ENCODE measurements at places on chromosomes 3 and 15.

DNA sequence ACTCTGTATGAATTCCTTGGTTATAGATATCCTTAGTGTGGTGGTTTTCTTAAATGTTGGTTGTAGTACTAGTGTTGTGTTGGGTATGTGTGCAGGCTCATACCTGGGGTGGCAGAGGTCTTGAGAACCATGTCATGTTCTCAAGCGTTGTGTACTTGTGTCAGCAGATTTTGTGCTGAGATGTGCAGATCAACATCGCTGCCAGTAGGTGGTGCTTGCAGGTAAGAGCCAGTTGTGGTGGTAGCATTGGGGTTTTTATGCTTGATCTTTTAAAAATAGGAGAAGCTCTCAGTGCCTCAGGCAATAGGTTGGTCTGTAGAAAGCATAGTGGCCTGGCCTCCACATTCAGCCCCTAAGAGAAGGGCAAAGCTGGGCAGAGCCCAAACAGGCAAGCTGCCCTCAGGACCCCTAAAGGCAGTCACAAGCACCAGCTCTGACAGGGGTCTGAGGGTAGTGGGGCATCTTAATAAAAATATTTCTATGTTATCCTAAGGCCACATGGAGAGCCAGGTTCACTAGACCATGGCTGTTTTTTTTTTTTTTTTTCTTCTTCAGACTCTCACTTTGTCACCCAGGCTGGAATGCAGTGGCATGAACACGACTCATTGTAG lies 164.0 kb downstream of the IL20RB start:
- DNase-seq: no peak
- H3K4me1 ChIP-seq: no peaks in the 10 kb centered on the region
- no peak overlapping the region for H3K27ac ChIP-seq
- no peak overlapping the region for H3K4me3 ChIP-seq
- H3K36me3 ChIP-seq: peaks cover 1% of the 10 kb centered on the region

DNA sequence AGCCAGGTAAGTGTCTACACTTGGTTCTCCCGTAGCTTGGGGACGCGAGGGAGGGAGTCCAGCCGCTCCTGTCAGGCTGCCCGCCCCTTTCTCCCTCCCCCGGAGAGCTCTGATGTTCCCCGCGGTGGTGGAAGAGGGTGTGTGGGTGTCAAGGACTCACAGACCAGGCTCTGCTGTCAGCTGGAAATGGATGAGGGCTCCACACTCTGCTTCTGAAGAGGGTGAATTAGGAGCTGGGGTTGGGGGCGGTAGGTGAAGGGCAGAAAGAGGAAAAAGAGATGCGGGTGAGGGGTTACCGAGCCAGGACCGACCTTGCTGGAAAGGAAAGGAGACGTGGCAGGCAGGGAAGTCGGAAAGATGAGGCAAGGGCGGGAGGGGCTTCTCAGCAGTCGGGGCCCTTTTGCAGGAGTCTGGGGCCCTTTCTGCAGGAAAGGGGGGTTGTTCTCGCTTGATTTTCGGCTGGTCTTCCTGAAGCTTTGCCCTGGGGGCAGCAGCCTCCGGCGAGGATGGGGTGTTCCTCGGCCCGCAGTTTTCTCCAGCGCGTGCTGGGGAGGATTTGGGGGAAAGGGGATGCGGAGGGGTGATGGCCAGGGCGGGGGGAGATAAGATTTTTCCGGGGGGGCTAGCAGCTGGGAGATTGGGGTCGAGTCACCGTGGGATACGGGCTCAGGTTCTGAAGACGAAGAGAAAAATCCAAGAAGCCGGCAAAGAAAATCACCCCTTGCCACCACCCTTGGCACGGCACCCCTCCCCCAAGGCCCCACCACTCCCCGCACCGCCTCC lies 602 bp upstream of the BAHD1 start:
- H3K36me3 ChIP-seq: peaks cover 9% of the 10 kb centered on the region
- H3K4me3 ChIP-seq: peak overlapping the region; percentile 90
- H3K27me3 ChIP-seq: peaks cover 36% of the 10 kb centered on the region

DNA sequence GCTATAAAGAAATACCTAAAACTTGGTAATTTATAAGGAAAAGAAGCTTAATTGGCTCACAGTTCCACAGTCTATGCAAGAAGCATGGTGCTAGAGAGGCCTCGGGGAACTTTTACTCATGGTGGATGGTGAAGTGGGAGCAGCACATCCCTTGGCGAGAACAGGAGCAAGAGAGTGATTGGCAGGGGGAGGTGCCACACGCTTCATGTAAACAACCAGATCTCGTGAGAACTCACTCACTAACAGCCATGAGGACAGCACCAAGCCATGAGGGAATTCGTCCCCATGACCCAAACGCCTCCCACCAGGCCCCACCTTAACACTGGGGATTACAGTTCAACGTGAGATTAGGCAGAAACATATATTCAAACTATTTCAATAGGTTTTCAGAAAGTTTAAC lies 28.0 kb downstream of the GABRB3 start:
- H3K4me3 ChIP-seq: no peak overlapping the region
- no peaks in the 10 kb centered on the region for H3K4me1 ChIP-seq
- no peaks in the 10 kb centered on the region for H3K36me3 ChIP-seq
- no peak for DNase-seq
- no peak overlapping the region for H3K27ac ChIP-seq
- no peaks in the 10 kb centered on the region for H3K27me3 ChIP-seq

DNA sequence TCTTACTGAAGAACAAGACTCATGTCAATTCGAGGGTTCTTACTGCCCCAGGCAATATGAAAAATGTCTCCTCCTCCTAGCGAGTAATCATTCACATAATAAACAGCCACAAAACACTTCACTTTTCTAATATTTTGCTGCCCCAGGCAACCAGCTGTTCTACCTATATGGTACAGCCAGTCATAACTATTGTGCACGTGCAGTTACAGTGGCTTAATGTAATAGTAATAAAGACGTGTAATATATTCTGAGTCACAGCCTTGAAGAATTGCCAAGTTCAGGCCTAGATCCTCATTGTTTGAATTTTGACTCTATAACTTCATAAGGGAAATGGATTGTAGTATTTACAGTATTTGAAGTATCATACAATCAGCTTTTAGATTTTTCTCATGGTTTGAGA lies 1250.0 kb upstream of the GBE1 start:
- no peak overlapping the region for H3K27ac ChIP-seq
- no peak overlapping the region for H3K4me3 ChIP-seq
- H3K36me3 ChIP-seq: no peaks in the 10 kb centered on the region
- H3K27me3 ChIP-seq: no peaks in the 10 kb centered on the region
- no peaks in the 10 kb centered on the region for H3K4me1 ChIP-seq
- DNase-seq: no peak

GRCh38 chr3:27545061-27545460 lies 60.9 kb upstream of the SLC4A7 start:
- no peak for DNase-seq
- no peak overlapping the region for H3K4me3 ChIP-seq
- no peaks in the 10 kb centered on the region for H3K4me1 ChIP-seq
- no peak overlapping the region for H3K27ac ChIP-seq
- no peaks in the 10 kb centered on the region for H3K36me3 ChIP-seq

GRCh38 chr15:76168237-76168984 lies 108.6 kb downstream of the TMEM266 start:
- H3K27ac ChIP-seq: no peak overlapping the region
- peaks cover 36% of the 10 kb centered on the region for H3K27me3 ChIP-seq
- H3K4me1 ChIP-seq: peaks cover 10% of the 10 kb centered on the region
- H3K36me3 ChIP-seq: no peaks in the 10 kb centered on the region
- no peak overlapping the region for H3K4me3 ChIP-seq

DNA sequence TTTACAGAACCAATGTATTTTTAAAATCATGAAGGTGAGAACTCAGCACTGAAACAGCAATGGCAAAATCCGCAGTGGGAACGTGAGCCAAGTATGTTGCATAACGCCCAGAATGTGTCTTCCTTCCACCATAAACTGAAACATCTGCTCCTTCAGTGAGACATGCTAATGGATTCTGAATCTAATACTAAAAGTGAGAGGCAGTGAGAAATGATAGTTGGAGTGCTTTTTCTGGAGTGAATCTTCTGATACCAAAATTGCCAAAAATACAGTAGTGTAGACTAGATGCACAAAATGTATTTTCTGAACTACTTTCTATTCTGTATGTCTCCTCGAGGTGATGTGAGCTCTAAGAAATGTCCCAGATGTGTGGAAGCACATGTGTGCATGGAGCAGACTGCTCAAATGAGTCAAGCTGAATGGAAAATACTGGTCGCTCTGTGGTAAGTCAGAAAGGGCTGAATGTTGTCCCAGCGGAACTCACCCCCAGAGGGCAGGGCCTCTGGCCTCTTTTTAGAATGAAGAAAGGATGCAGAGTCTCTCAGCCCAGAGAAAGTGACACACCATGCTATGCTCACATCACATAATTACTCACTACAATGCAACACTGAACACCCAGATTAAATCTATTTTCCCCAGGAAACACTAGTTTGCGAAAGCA lies 73.0 kb downstream of the ATP10A start:
- H3K27me3 ChIP-seq: no peaks in the 10 kb centered on the region
- DNase-seq: no peak
- no peak overlapping the region for H3K27ac ChIP-seq
- H3K4me1 ChIP-seq: peaks cover 22% of the 10 kb centered on the region
- H3K36me3 ChIP-seq: no peaks in the 10 kb centered on the region

DNA sequence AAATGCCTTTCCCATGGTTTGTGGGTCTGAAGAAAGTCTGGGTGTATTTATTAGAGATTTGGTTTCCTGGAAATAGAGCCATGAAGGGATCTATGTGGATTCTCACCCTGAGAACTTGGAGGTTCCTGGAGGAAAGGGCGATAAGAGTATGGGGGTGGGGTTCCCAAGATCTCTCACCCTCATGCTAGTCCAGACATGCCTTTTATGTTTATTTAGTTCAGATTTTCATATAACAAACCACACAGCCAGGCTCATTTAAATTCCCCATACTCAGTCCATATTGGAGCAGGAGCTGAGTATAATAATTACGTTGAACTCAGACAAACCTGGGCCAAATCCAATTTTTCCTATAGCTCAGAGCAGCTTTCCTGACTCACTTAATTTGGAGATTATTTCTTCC lies 566.6 kb downstream of the GOLGA6L6 start:
- H3K4me1 ChIP-seq: no peaks in the 10 kb centered on the region
- no peak overlapping the region for H3K4me3 ChIP-seq
- no peak for DNase-seq

GRCh38 chr15:47135267-47135666 lies 582.0 kb upstream of the SEMA6D start:
- H3K4me1 ChIP-seq: no peaks in the 10 kb centered on the region
- DNase-seq: no peak
- no peaks in the 10 kb centered on the region for H3K27me3 ChIP-seq
- H3K36me3 ChIP-seq: no peaks in the 10 kb centered on the region

- H3K27ac ChIP-seq: no peak overlapping the region
- DNase-seq: no peak
- no peak overlapping the region for H3K4me3 ChIP-seq
- H3K36me3 ChIP-seq: peaks cover 28% of the 10 kb centered on the region
These were observed 84.7 kb downstream of the OPA1 start for GRCh38 chr3:193677734-193678133.

DNA sequence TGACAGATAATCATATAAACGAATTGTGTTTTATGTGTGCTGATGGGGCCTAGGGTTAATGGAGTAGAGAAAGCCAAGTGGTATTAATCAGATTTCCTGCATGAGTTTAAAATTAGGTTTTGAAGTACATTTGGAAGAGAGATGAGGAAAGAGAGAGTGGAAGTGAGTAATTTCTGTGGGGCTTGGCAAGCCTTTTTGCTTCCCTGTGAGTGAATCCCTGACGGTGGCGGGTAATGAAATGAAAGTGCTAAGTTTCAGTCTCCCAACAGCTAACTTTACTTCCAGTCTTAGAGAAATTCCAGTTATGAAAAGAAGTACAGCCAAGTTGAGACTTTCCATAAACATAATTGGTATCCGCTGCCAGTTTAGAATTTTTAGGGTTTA lies 139.4 kb downstream of the BBX start:
- DNase-seq: no peak
- no peaks in the 10 kb centered on the region for H3K27me3 ChIP-seq
- H3K4me1 ChIP-seq: peaks cover 43% of the 10 kb centered on the region
- H3K36me3 ChIP-seq: peaks cover 8% of the 10 kb centered on the region
- no peak overlapping the region for H3K27ac ChIP-seq
- no peak overlapping the region for H3K4me3 ChIP-seq

GRCh38 chr3:25304916-25305315 lies 123.1 kb upstream of the RARB start:
- peaks cover 1% of the 10 kb centered on the region for H3K36me3 ChIP-seq
- H3K4me1 ChIP-seq: no peaks in the 10 kb centered on the region
- H3K27ac ChIP-seq: no peak overlapping the region
- DNase-seq: no peak
- no peaks in the 10 kb centered on the region for H3K27me3 ChIP-seq

DNA sequence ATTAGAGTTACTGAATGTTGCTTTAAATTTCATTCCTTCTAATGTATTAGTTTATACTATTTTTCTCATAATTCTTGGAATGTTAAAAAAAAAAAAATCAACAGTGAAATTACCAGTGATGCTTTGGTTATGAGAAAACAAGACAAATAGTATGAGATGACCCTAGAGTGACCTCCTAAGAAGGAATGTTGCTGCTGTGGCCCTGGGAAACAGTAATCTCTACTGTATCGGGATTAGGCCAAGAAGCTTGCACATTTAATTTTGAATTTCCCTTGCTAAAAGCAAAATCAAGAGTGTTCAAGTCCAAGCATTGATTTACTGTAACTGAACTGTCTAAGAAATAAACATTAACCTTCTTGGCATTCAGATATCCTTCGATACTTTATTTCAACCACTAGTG lies 18.1 kb downstream of the TOPBP1 start:
- H3K36me3 ChIP-seq: peaks cover 41% of the 10 kb centered on the region
- H3K27ac ChIP-seq: no peak overlapping the region
- no peaks in the 10 kb centered on the region for H3K27me3 ChIP-seq
- no peak overlapping the region for H3K4me3 ChIP-seq
- no peak for DNase-seq
- H3K4me1 ChIP-seq: peaks cover 3% of the 10 kb centered on the region

DNA sequence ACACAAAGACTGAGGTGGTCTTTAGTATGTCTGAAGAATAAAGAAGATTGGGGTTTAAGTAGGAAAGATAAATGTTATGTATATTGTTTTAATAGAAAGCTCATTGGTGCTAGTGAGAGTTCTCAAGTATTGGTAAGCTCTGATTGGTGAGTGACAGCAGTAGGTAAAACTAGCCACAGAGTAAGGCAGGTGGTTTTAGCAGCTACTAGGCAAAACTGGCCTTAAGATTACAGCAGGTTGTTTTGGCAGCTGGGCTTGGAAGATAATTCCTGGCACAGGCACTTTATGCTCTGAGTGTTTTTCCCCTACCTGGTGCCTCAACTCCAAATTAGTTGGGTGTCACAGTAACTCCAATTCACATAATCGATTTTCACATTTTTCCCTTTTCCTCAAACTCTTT lies 66.3 kb downstream of the STAG1 start:
- DNase-seq: no peak
- peaks cover 3% of the 10 kb centered on the region for H3K36me3 ChIP-seq
- H3K27me3 ChIP-seq: no peaks in the 10 kb centered on the region
- peaks cover 44% of the 10 kb centered on the region for H3K4me1 ChIP-seq
- H3K27ac ChIP-seq: no peak overlapping the region

- no peaks in the 10 kb centered on the region for H3K27me3 ChIP-seq
- H3K4me1 ChIP-seq: peaks cover 34% of the 10 kb centered on the region
- no peak overlapping the region for H3K4me3 ChIP-seq
- H3K27ac ChIP-seq: no peak overlapping the region
These were observed 83.5 kb upstream of the PLCL2 start for GRCh38 chr3:16801223-16801622.

All from central memory CD8-positive, alpha-beta T cell (primary cell).